ENCODE measurements at places on chromosomes 7 and 10. TPM values are rescaled to one million over a fixed set of nuclear protein-coding genes. Genes with fewer than 3 reads are reported as not detected.

Gene DGKI
- total RNA-seq = 201 TPM

Gene CNNM1
- total RNA-seq = 5.6 TPM

Gene ADCYAP1R1
- 65.4 TPM for total RNA-seq

Gene OR2A12
- total RNA-seq = not detected

Gene FXYD4
- total RNA-seq = not detected

Gene SLC39A12
- total RNA-seq = 2.5 TPM

Gene TRPV6
- total RNA-seq = 0.94 TPM

Gene STAG3
- 1.3 TPM for total RNA-seq

Gene CLDN4
- 0.63 TPM for total RNA-seq

Gene AVPI1
- 0.94 TPM for total RNA-seq

Gene CACNB2
- 35.1 TPM for total RNA-seq

Gene OR13A1
- total RNA-seq = 0.63 TPM

Gene HTR5A
- total RNA-seq = 0.94 TPM

Gene OIT3
- total RNA-seq = 0.94 TPM

Gene PRKAR2B
- total RNA-seq = 174 TPM

Gene KCNH2
- 17.2 TPM for total RNA-seq

Gene GPNMB
- 2.2 TPM for total RNA-seq

Gene C10orf67
- total RNA-seq = 0.31 TPM

Gene CD36
- total RNA-seq = 12.2 TPM

Gene ASZ1
- not detected for total RNA-seq

Gene C10orf62
- not detected for total RNA-seq

Gene SRRM3
- total RNA-seq = 16.9 TPM

Gene TFPI2
- not detected for total RNA-seq

Gene MUC3A
- total RNA-seq = 0.63 TPM

Gene SLC13A1
- not detected for total RNA-seq

Gene PLXDC2
- total RNA-seq = 15.3 TPM

Gene SUN3
- total RNA-seq = not detected

Gene DNAJB9
- total RNA-seq = 30.0 TPM

Gene ASB15
- total RNA-seq = not detected

Gene EBF3
- 0.31 TPM for total RNA-seq

Gene NOLC1
- total RNA-seq = 32.6 TPM

Gene CTNNA3
- total RNA-seq = 6.9 TPM

Gene MMD2
- total RNA-seq = 2.2 TPM

Gene ITPRID1
- total RNA-seq = 5.3 TPM

Gene COL13A1
- total RNA-seq = 5.0 TPM

Gene GSTO2
- 4.4 TPM for total RNA-seq

Gene HOXA4
- not detected for total RNA-seq

Gene SYT15
- 0.31 TPM for total RNA-seq

Gene WNT8B
- 0.31 TPM for total RNA-seq

Gene GCK
- total RNA-seq = 5.3 TPM
